ENCODE measurements at places on chromosomes 6 and 20.

DNA sequence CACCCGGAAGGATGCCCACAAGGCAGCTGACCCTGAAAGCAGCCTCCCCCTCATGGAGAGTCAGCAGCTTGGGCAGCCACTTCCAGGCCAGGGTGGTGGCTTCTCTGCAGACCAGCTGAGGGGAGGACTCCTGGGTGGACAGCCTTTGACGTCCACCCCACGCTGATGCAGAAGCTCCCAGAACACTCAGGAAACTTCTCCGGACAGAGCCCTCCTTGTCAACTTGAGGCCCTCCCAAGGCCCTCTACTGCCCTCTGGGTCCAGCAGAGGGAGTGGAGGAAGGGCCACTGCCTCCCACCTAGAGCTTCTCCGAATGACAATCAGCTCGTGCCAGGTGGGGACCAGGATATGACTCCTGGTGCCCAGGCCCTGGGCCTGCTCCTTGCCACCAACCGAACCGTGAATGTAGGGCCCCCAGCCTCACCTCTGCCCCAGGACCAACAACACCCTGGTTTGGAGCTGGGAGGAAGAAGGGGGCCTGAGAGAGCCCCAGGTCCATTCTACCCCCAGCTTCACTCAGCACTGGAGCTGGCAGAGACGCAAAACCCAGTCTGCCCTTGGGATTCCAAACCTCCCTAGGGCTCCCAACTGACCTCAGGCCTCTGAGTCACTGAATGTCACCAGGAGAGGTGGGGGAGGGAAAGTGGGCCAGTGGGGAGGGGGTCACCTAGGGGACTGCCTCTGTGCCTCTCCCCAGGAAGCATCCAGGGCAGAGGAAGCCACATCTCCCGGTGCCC lies 10.9 kb upstream of the SLC22A7 start:
- no peak for DNase-seq

DNA sequence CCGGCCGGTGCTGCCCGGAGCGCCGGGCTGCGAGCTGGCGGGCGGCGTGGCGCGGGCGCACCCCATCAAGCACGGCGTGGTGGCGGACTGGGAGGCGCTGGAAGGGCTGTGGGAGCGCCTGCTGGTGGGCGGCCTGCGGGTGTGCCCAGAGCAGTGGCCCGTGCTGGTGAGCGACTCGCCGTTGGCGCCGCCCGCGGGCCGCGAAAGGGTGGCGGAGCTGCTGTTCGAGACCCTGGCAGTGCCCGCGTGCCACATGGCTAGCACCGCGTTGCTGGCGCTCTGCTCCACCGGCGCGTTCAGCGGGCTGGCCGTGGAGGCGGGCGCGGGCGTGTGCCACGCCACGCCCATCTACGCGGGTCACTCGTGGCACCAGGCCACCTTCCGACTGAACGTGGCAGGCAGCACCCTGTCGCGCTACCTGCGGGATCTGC lies 517 bp downstream of the ACTL10 start:
- DNase-seq: no peak

- no peak for DNase-seq
Measured at GRCh38 chr20:10014431-10014830, 20.4 kb upstream of the ANKEF1 start.

- no peak for DNase-seq
Measured at GRCh38 chr6:107805504-107805903, 18.6 kb downstream of the SCML4 start.

DNA sequence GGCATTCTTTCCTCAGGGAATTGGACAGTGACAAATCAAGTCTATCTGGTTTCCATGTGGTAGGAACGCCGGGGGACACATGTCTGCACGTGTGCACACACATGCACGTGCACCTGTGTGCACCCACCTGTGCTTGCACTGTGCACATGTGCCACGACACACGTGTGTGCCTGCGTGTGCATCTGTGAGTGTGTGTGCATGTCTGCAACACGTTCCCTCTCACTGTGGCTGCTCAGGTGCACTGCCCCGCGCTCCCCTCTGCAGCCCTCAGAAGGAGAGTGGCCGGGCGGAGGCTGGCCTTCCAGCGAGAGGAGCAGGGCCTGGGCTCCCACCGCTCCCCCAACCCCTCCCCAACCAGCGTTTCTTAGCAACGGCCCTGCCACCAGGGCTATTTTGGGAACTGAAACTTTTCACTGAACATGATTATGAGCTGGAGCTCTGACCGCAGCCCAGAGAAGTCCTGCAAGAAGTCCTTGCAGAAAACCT lies 147.8 kb downstream of the PHACTR3 start:
- no peak for DNase-seq

DNA sequence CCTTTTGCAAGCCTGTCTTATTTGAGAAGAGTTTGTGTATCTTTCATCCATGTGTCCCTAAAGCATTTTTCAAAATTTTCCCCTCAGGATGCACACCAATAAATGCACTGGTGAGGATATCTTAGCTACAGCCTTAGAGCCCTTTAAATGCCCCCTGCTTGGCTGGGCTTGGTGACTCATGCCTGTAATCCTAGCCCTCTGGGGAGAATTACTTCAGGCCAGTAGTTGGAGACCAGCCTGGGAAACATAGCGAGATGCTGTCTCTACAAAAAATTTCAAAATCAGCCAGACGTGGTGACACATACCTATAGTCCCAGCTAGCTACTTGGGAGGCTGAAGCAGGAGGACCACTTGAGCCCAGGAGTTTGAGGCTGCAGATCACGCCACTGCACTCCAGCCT lies 33.8 kb upstream of the PLCB4 start:
- DNase-seq: no peak

DNA sequence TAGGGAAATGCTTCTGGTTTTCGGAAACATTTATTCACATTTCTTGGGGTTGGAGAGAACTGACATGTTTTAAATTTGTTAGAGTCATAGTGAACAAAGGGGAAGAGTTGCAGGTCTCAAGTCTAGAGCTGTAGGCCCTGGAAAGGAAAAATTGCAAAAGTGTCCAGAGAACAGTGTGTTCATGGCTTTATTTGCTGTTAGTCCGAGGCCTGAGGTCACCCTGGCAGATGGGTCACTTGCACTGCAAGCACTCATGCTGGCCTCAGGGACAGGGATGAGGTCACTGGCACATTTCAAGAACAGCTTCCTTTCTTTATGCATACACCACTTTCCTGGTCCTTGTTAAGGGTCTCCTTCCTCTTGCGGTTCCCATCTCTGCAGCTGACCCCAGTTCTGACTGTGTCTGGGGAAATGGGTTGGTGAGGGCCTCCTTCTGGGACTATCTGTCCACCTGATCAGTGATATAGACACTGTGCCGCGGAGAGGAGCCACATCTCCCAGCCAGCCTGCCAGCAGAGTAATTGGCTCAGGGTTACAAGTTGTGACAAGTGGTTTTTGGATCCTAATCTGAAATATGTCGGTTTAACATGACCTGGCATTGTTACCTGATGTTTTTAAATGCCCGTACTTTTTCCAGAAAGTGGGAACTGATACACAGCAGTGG lies 194.0 kb downstream of the EYA4 start:
- DNase-seq: no peak

- no peak for DNase-seq
Measured at GRCh38 chr6:99233219-99233618, 116.3 kb downstream of the FAXC start.

GRCh38 chr6:74879234-74879633 lies 326.6 kb downstream of the COL12A1 start:
- DNase-seq: no peak

- no peak for DNase-seq
Measured at GRCh38 chr6:6362056-6362840, 41.8 kb upstream of the F13A1 start.
